Glutamatergic neuron (in vitro differentiated cells): ENCODE measurements at places on chromosomes 16 and 17. TPM values are rescaled to one million over a fixed set of nuclear protein-coding genes. Genes with fewer than 3 reads are reported as not detected.

- DNase-seq: peak; percentile 61
Measured at GRCh38 chr17:73189417-73190099, 3.3 kb upstream of the COG1 start.

Gene TP53TG3B
- total RNA-seq: not detected

DNA sequence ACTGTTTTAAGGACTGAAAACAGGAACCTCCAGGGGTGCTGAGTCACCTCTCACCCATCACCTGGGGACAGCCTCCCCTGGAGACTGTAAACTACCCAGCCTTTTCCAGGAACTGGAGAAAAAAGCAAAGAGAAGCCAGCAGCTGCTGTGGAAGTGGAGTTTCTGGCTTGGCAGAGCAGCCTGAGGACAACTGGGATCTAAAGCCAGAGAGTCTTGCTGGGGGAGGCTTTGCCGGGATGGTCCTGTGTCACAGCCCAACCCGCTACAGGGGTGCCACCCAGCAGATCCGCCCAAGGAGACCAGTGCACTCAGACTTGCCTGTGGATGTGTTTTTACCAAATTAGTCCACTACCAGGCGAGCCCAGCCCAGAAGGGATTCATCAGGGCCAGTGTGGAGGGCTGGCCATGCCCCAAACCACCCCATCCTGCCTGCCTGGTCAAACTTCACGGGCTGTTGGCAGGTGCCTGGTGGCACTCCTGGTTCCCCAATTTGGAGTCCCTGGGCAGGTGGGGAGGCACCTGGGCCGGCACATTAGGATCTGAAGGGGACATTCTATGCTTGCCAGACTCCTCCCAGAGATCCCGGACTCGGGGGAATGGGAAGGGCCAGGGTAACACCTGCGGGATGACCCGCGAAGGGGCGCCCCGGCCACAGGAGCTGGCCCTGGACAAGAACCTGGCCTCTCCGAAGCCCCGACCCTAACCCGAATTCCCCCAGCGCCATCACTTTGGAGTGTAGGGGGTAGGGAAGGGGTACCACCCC is 771 bp downstream of the MSRB1 start:
- no peak for DNase-seq

- DNase-seq: no peak
Measured at GRCh38 chr16:56011808-56012481, 136.8 kb upstream of the CES5A start.

Gene CHST5
- total RNA-seq: 0.64 TPM

Gene DHRS7C
- not detected for total RNA-seq

Gene CES1
- not detected for total RNA-seq

DNA sequence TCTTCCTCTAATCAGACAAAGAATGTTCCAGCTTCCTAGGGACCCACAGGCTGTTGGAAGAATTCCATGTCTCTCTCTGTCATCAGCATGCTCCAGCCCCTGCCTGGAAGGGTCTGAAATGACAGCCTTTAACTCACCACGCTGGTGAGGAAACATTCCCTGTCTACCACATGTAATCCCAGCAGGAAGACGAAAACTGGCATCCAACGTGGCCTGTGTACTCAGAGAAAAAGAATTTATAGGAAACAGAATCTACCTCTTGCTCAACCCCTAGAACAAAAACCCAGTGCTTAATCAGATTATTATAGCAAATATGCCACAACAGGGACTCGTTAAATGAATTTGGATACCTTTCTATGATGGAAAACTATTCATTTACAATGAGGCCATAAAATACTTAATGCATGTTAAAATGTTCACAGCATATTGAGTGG is 147.3 kb upstream of the FOXF1 start:
- no peak for DNase-seq

DNA sequence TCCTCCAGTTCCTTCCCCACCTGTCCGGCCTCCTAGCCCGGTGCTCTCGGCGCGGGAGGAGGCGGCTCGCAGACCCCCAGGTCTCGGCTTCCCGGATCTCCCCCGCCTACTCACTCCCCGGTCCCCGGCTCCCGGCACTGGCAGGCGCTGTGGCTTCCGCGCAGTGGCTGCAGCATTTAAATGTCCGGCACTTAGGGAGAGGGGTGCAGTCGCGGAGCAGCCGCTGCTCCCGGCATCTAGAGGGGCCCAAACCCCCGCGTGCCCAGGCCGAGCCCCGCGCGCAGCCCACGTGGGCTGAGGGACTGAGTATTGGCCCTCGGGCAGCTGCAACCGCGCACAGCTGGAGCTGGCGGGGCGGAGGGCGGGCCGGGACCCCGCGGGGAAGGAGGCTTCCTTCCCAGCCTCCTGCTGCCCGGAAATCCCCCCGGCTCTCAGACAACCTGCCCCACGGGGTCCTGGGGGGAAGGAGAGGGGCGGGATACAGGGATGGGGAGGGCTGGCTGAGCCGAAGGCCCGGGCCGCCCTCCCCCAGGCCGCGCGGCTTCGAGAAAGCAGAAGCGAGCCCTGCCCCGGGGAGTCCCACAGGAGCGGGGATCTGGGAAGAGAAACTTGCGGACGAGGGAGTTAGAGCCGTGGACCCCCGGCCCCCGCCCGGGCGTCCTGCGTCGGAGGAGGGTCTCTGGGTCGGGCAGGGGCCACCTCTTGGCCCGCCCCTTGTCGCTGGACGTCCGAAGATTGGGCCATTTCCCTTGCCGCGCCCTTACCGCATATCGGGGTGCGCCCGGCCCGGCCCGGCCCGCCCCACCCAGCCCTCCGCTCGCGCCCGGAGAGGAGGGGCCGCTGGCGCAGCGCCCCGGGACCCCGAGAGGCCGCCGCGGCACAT is at the start of gene MMP25:
TSS of gene MMP25 (plus strand) at position 804 of the 883 bp plus-strand sequence. CDS start 357 bp downstream, outside the sequence.
- DNase-seq: peak; percentile 57

Gene ITGB4
- not detected for total RNA-seq

Gene FZD2
- total RNA-seq: 1.3 TPM
